ENCODE measurements at places on chromosomes 5 and 9.
A peak's percentile ranks its signal among the peaks of the same experiment; 100 is the strongest.

DNA sequence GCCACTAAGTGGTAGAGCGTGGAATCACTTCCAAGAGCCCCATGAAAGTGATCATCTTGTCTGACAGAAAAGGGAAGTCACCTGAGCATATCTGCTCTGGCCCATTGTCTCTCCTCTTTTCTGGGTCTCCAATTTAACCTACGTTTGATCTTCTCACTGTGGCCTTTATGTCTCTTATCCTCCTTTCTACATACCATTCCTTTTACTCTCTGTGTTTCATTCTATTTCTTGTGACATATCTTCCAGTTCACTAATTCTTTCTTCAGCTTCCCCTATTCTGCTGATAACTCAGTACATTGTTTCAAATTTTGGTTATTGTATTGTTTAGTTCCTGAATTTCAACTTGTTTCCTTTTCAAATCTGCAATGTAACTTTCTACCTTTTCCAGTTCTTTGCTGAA lies 132.5 kb downstream of the GPBP1 start:
- no peak for DNase-seq

DNA sequence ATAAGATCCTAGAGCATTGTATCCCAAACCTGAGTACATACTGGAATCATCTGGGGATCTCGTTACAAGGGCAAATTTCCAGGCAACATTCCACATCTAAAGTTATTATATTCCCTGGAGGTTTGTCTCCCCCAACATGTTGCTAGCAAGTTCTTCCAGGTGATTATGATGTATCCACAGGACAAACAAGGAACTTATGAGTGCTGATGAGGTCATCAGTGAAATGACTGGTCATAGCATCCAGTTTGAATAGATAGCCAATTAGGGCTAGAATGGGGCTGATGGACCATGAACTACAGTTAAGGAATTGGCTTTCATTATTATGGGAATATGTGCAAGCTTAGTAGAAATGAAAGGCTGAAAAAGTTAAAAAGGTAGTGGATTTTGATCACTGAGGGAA lies 115.2 kb downstream of the CWC27 start:
- no peak for DNase-seq

GRCh38 chr9:92377876-92378275 lies 26.5 kb downstream of the OGN start:
- DNase-seq, result no peak

DNA sequence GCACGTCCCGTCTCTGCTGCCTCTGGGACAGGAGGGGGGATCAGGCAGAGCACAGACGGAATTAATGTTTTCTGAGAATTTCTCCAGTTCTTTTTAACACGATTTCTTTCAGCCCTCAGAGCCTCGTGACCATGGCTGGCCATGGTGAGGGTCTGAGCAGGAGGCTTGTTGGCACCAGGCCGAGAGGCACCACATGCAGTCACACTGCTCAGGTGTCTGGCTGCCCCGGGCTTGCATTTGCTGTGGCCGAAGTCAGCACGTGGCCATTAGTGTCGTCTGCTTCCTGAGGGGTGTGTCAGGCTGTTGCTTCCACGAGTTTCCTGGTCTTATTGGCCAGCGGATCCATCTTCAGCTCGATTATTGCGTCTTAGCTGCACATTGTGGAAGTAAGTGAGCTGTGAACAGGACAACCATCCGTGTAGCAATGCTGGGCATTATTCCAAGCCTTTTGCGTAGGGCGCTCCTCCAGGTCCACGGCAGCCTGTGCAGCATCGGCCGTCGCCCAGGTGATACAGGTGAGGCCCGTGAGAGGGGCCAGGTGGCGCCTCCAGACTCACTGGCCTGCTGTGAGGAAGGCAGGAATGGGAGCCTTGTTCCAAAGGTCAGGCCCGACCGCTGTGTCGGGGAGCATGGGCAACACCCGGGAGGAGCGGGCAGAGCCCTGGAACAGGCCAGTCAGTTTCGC lies 114.2 kb upstream of the CACNA1B start:
- no peak for DNase-seq

DNA sequence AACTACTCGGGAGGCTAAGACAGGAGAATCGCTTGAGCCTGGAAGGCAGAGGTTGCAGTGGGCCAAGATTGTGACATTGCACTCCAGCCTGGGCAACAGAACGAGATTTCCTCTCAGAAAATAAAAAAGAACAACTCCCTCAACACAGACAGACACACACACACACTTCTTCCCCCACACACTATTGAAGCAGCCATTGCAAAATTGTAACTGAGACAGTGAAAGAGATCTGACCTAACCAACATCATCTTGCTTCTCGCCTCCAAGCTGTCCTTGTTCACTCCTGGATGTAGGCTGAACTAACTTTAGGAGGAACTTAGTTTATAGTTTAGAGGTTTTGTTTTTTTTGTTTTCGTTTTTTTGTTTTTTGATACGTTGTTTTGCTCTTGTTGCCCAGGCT lies 13.0 kb upstream of the PLIN2 start:
- DNase-seq, result no peak

- no peak for DNase-seq
Measured at GRCh38 chr9:135506327-135507103, 6.0 kb downstream of the MRPS2 start.

DNA sequence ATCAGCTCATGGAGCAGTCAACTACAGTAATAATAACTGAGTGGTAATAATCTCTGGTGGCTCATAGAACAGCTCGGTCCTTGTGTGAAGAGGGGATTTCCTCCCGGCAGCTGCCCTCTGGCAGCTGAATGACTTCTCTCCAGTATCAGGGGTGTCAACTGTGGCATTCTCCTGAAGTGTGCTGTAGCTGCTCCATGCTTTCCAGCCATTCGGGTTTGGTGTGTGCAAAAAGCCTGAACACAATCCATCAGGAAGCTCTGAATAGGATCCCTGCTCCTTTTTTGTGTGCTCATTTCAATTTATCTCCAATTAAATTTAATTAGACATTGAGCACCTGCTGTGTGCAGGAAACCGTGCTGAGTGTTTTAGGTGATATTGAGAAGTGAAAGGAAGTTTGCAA lies 59.8 kb upstream of the BARX1 start:
- no peak for DNase-seq

GRCh38 chr9:105064248-105065097 lies 136.5 kb upstream of the ABCA1 start:
- DNase-seq, result no peak

GRCh38 chr9:18194316-18194715 lies 279.6 kb upstream of the ADAMTSL1 start:
- no peak for DNase-seq

GRCh38 chr5:173629628-173630027 lies 13.2 kb upstream of the BOD1 start:
- DNase-seq, result peak; percentile 13

GRCh38 chr9:90948156-90948555 lies 146.5 kb downstream of the SYK start:
- DNase-seq, result no peak

- no peak for DNase-seq
Measured at GRCh38 chr5:110651507-110651906, 75.0 kb downstream of the TMEM232 start.

DNA sequence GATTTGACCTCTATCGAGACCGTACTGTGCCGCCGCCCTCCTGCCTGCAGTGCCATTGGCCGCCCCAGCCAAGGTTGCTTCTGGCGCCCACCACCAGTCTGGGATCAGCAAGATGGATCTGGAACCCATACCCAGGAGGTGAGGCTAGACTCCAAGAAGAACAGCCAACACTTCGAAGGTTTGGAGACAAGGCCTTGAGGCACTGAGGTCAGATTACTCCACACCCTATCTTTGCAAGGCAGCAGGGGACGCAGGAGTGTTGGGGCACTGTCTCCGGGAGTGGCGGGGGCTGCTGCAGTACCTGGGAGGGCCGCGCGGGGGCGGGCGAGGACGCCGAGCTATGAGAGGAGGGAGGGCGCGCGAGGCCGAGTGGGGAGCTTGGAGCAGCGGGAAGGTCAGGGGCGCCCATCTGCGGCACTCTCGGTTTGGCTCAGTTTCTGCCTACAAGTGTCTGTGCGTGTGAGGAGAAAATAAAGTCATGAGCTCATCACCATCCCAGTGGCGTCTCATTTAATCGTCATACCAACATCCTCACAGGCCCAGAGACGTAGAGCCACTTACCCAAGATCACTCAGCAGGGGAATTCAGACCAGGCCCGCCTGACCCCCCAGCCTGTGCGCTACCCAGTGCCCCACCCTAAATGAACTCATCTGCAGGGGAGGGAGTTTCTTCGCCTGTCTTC lies 20.5 kb upstream of the PSD2 start:
- peak; percentile 86 for DNase-seq

GRCh38 chr5:107997338-107997980 lies 326.7 kb upstream of the EFNA5 start:
- DNase-seq, result no peak

DNA sequence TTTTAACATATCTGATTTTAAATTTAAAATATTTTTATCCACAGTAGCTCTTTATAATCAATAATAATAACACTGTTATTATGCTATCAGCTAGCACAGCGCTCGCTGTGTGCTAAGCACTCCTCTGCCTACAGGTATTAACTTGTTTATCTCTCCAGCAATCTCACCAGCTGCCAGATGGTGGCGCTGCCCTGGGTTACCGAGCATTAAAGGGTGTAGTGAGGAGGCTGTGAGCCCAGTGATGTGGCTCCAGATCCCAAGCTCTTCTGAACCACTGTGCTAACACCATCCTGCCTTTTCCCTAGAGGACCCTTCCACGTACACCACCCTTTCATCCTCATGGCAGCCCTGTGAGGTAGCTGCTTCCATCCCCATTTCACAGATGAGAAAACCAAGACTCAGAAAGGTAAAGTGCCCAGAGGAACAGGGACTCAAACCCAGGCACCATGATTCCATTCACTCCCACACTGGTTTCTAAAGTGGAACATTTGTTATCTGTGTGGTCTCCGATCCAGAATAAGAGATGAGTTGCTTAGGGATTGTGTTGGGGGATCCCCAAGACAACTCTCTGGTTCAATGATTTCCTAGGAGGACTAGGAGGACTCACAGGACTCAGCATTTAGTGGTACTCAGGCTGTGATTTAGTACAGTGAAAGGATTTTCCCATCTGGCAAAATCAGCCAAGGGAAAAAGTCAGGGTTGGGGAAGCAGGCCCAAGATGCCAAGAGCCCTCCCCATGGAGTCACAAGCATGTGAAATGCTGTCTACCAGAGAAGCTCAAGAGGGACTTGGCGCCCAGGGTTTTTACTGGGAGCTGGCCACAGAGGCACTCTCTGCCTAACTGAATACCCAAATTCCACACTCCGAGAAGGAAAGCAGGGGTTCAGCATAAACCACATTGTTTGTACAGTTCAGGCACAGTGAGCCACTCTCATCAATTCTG lies 7.0 kb downstream of the IGFBPL1 start:
- DNase-seq, result peak; percentile 61

GRCh38 chr9:100072805-100073204 lies 26.0 kb downstream of the ERP44 start:
- DNase-seq, result no peak

DNA sequence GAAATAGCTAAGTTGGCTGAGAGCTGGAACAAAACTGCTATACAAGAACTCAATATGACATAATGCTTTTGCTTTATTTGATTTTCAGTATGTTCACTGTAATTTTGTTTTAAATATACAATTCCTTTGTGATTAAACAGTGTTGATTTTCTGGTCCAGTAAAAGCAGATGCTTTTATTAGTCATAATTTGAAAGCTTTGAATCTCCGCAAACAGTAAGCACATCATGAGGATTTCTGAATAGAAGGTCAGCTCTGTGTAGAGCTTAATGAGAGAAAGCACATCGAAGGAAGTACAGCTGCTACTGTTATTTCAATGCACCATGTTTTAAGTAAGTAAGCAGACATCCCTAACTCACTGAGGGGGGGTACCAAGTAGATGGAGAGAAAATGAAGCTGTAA lies 701.3 kb upstream of the ACO1 start:
- no peak for DNase-seq

GRCh38 chr9:135583688-135584011 lies 22.1 kb downstream of the PAEP start:
- DNase-seq, result no peak

All from stimulated activated CD4-positive, alpha-beta T cell treated with anti-CD3 and anti-CD28 coated beads, Interleukin-15, amount 100 ng/mL, for 24 hours (primary cell).